ENCODE measurements at places on chromosomes 5 and 9.

DNA sequence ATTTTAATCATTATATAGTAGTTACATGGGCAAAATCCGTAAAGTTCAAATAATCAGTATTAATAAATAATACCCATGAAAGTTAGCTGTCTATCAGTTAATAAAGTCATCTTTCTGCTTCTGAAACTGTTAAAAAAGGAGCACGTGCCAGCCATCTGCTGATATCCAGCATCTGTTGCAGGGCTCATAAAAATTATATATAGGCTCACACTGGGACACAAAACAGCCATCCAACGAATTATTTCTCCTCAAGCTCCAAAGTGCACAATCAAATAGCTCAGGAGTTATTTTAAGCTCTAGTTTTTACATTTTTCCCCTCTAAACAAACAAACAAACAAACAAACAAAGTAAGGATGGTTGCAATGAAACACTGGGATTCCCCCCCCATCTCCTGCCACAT, 48.3 kb downstream of the MRPS27 start:
- DNase-seq: no peak

DNA sequence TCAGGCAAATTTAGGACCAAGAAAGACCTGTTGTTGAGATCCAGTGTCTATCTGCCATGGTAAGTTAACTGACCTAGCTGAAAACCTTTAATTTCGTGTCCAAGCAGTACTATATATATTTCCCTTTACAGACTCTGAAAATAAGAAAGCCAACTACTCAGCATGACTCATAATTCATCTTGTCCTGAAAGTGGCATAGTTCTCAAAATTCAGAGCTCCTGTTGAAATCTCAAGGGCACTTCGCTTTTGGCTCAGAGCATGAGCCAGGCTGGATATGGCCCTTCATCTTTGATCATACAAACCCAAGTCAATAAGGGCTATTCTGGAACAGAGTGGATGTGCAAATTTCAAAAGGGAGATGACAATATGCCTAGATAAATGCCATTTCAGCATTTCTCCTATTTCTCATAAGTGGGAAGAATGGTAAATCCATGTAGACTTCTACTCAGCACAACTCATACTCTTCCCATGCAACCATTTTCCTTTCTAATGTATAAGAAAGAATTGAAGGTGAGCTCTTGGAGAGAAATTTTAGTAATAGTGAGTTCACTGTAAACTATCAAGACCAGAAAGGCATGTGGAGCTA, 567.9 kb upstream of the DAB2 start:
- DNase-seq: no peak

- no peak for DNase-seq
Observed at GRCh38 chr5:140116716-140117115, 2.8 kb downstream of the PURA start.

GRCh38 chr9:128191406-128192046, at the start of gene CIZ1:
TSS of gene CIZ1 (minus strand) at chr9:128191572. CDS start at chr9:128190857, 715 bp downstream.
- DNase-seq: peak; percentile 86

- peak; percentile 35 for DNase-seq
Observed at GRCh38 chr5:133565993-133566392, 46.3 kb downstream of the FSTL4 start.

DNA sequence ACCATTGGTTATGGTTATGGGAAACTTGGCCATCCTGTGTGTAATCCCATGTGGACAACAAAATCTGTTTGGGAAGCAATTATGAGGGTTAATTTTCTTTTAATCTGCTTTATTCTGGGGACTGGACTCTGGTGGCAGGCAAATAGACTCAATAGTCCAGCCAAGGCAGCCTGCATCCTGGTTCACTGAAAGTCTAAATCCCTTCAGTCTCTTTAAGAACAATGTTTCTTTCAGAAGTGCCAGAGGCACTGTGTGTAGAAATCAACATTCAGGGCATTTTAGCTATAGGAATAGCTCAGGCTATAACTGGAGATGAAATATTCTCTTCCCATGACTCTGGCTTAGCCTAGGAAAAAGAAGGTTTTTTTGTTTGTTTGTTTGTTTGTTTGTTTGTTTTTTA, 118.0 kb downstream of the SPATA31D1 start:
- DNase-seq: no peak

DNA sequence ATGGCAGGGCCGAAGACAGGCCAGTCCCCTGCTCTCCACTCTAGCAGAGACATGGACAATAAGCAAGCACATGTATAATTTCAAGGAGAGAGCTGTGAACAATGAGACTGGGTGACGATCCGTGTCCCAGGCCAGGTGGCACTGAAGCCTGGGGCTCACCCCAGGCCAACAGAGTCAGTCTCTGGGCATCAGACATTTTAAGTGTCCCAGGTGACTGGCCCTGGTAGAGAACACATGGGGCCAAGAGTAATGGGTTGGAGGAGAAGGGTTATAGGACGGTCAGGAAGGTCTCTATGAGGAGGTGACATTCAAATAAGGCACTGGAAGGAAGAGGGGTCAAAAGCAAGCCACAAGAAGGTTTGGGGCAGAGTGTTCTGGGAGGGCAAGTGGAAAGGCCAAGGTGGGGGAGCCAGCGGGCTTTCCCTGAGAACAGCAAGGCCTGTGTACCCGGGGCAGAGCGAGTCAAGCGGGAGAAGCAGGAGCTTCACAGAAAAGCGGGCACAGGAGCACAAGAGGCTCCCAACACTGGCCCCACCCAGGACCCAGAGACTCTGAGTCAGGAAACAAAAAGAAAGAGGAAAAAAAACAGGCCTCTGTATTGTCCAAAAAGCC, 1.1 kb upstream of the AKNA start:
- no peak for DNase-seq

- DNase-seq: no peak
Observed at GRCh38 chr9:28024676-28025075, 451.4 kb upstream of the C9orf72 start.

DNA sequence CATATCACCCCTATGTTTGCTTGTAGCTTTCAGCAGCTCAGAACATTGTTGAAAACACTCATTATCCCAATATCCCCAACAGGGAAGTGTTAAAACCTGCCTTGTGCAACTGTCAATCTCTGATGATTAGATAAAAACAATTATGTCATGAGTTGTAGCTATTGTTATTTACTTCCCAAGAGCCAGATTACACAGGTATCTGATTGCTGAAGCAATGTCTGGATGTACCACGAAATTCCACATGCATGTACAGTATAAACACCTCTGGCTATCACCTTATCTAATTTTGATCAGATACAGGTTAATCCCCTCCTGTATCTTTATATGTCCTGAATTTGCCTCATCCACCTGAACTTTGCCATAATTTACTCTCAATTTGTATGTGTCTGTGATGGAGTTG, 38.7 kb downstream of the TMC1 start:
- DNase-seq: no peak

GRCh38 chr5:112329419-112330090, 89.5 kb downstream of the EPB41L4A start:
- no peak for DNase-seq

- DNase-seq: no peak
Observed at GRCh38 chr9:21144603-21145002, 3.0 kb upstream of the IFNW1 start.

- no peak for DNase-seq
Observed at GRCh38 chr9:99093492-99093791, 11.5 kb upstream of the TGFBR1 start.

DNA sequence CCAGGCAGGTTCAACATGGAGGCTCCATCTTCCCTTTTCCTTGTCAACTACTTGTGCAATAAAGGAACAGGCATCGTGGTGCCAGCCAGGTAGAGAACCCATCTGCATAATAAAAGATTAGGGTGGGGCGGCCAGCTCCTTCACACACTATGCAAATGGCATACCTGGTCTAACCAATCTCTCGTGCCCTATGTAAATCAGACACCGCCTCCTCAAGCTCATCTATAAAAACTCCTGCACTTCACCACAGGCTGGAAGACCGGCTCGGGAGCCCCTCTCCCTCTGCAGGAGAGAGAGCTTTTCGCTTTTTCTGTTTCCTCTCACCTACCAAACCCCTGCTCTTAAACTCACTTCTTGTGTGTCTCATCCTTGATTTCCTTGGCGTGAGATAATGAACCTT, 244.3 kb upstream of the PUM3 start:
- no peak for DNase-seq

- no peak for DNase-seq
Observed at GRCh38 chr5:76620166-76620565, 3.0 kb downstream of the F2RL2 start.

GRCh38 chr9:105173306-105173705, 71.1 kb upstream of the SLC44A1 start:
- no peak for DNase-seq

DNA sequence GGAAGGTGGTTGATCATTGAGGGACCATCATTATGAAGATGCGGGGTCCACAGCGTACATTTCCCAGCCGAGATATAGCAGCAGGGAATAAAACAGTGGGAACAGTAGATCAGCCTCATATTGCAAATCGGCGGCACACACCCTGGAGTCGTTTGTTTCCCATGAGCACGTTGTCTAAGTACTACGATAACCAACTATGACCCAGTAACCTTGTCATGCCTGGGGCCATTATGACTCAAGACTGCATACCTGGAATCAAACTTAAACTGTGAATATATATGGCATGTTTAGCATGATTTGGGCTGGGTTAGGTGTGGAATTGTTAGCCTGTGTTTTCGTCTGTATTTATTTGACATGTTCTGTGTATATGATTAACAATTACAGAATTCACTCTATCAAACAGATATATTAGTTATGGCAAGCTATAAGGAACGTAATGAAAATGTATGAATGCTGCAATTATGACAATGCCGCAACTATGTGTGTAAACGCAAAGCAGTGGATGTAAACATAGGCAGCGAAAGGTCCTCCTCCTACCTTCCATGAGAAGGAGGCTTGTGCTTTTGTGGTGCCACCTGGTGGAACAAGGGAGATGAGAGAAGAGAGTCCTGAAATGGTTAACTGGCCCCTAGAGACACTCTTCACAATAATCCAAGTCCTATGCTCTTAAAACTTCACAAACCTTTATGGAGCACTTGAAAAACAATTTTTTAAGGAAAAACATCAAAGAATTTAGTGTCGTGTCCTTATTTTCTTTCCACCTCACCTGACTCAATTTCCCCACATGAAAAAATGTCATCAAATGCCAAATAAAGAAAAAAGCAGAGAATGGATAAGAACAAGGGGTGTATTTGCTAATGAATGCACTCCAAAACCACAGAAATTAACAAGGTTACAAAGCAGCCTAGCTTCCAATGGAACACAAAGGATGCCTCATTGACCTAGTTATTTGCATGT, 47.1 kb downstream of the SEMA5A start:
- DNase-seq: peak; percentile 17

DNA sequence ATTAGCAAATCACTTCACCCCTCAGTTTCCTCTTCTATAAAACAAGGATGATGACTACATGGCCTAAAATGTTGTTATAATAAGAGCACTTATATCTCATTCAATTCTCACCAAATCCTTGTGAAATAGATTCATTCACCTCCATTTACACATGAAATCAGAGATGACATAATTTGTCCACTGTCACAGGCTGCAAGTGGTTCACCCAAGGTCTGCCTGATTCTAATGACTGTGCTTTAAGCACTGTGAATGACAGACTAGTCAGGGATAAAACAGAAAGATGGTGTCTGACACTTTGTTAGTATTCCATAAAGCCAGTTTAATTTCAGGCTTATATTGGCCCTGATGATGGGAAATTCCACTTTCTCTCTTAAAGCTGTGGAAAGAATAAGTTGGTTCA, 209.5 kb downstream of the MAPKAP1 start:
- DNase-seq: no peak

DNA sequence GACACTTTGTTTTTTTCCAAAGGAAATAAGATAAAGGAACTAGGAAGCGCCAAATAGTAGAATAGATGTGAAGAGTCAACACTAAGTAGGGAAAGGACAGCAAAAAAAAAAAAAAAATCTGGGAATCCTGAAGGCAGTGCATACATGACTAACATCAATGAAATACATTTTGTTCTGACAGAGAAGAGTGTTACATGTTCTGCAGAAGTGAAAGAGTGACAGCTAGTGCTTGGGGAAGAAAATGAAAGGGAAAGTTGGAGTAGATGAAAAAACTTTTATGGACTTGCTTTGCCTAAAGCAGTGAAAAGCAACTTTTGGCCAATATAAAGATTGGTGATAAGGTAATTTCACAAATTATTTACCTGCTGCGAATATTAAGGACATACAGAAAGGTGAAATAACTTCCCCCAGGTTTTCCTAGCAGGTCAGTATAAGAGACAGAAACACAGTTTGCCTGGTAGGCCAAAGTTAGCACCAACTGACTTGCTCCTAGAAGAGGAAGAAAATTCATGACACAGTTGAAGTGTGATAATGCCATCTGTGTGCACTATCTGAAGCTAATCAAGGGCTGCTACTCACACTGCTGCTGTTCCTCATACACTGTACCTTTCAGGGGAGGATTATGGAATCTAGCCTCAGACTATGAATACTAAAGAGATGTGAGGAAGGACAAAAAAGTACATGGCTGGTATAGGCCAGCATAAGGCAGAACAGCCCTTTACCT, 38.6 kb downstream of the RANBP6 start:
- no peak for DNase-seq

- no peak for DNase-seq
Observed at GRCh38 chr9:38183994-38184568, 115.1 kb upstream of the SHB start.

DNA sequence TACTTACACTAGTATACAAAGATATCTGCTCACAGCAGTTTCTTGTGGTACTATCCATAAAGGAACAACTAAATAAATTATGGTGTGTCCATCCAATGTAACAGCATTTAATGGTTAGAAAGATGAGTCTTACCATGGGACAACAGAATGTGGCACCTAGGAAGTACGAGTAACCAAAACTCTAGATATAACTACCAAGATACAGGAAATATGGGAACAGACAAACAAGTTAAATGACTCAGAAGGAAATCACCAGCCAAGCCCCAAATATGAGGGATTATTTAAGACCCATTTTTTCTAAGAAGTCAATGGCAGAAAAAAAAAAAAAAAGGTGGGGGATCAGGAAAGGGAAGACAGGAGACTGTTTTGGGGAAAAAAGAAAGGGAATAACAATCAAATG, 294.8 kb downstream of the PRELID2 start:
- no peak for DNase-seq

DNA sequence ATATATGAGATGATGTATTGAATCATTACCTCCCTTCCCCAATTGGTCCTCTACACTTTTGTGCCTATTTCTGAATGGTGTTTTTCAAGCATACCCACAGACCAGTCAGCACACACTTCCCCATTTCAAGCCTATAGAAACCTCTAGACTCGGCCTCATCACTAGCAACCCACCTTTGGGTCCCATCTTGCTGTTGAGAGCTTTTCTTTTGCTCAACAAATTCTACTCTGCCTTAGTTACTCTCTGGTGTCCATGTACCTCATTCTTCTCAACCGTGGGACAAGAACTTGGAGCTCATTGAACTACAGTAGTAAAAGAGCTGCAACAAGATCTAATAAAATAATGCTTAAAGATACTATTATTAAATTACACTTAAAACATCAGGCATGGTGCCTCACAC, 49.0 kb upstream of the KDM4C start:
- no peak for DNase-seq

DNA sequence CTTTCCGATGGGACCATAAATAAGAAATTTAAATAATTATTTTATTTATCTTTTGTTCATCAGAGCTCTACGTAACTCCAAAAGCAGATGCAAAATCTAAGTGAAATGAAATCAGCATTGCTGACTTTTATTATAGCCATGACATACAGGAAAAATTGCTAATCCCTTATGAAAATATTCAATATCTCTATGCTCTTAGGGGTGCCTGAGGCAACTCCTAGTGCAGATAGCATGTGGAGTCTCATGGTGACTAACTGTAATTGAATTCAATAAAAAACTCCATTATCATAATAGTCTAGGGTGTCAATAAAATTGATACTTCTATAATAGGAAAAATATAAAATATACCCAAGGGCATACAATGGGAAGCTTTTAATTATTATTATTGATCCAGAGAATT, 42.6 kb downstream of the SLC24A2 start:
- no peak for DNase-seq

GRCh38 chr5:181233801-181234454, 9.8 kb downstream of the RACK1 start:
- no peak for DNase-seq
